ENCODE measurements at places on chromosomes 6 and 20. TPM values are rescaled to one million over a fixed set of nuclear protein-coding genes. Genes with fewer than 3 reads are reported as not detected.

The CD24 gene
- total RNA-seq, result 1.5 TPM

The BNIP5 gene
- total RNA-seq, result 0.04 TPM

The VWA7 gene
- total RNA-seq, result 0.28 TPM

The SNAP25 gene
- not detected for total RNA-seq

DNA sequence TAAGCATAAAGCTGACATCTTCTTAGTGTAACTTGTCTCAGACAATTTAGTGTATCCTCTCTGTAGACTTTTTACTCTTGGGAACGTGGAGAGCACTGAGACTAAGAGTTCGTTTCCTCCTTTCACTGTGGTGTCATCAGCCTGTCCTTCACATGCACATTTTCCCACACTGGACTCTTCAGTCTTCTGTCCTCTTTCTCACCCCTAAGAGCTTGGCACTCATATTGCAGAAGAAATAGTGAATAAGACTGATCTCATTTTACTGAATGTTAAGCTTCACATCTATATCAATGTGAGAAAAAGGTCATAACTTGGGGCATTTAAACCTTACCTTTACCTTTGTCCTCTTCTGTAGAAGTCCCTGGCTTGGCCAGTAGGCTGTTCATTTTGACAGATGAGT lies 25.6 kb downstream of the FUCA2 start:
- no peak overlapping the region for H3K27ac ChIP-seq
- no peaks in the 10 kb centered on the region for H3K4me1 ChIP-seq
- DNase-seq, result no peak
- H3K27me3 ChIP-seq, result no peaks in the 10 kb centered on the region
- H3K36me3 ChIP-seq, result no peaks in the 10 kb centered on the region
- no peak overlapping the region for H3K4me3 ChIP-seq

DNA sequence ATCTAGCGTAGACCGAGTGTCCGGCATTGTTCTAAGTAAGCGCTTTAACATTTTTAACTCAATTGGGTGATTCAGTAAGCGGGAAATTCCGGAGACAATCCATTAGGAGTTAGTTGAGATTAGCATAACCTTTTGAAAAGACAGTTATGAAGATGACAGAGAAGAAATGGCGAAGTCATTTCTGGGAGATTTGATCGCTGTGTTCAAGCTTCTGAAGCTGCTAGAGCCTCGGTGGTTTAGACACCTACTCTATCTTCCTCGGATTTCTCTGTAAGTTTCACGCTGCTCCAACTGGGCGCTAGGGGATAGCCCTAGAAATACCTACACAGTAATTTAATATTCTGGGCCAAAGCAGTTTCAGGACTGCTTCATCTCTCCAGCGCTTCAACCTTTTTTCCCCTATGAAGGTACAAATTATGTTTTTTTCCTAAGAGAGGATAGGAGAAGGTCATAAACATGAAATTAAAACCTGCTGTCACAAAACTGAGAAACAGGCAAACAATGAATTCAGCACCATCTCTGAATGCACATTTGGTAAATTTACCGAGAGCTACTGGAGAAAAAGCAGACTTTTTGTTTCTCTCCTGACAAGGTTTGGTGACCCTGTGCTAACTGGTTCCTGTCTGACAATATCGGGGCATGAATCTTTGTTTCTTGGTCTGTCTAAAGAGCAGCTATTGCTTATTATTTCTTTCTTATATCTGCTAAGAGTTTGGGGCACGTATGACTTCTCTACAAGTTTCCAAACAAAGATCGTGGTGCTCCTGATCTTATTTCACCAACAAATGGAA lies 22.4 kb downstream of the ZNF311 start:
- H3K27ac ChIP-seq, result peak overlapping the region; percentile 30
- peak overlapping the region; percentile 71 for H3K4me3 ChIP-seq
- no peaks in the 10 kb centered on the region for H3K27me3 ChIP-seq
- H3K4me1 ChIP-seq, result no peaks in the 10 kb centered on the region

DNA sequence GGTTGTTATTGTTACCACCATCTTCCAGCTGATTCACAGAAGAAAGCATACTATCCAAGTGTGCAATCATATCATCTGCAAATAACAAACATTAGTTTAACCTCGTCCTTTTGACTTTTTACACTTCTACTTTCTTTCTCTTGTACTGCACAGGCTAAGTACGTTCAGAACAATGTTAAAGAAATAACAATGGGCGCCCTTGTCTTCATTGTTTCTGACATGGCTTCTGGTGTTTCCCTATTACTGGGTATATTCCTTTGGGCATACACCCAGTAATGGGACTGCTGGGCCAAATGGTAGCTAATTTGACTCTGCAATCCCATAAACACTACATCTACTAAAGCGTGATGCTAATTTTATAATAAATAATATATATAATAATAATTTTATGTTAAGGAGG lies 146.7 kb downstream of the GJA10 start:
- peaks cover 18% of the 10 kb centered on the region for H3K4me1 ChIP-seq
- DNase-seq, result no peak
- H3K27ac ChIP-seq, result no peak overlapping the region
- no peaks in the 10 kb centered on the region for H3K36me3 ChIP-seq
- H3K27me3 ChIP-seq, result no peaks in the 10 kb centered on the region

DNA sequence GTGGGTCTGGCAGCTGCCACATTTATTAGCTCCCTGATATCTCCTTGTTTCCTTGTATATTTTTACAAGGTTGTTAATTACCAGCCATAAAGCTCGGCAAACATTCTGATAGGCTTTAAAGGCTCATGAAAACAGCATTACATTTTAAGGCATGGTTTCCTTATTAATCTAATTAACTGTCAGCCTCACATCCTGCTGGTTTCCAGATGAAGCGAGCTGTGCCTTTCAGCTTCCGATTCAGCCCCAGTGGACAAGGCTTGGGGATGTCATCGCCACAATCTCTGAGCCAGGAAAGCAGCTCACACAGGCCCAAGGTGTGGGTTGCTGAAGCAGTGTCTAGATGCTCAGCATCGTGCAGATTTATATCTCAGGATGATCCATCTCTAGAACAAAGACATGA lies 66.0 kb upstream of the RALY start:
- no peaks in the 10 kb centered on the region for H3K4me1 ChIP-seq
- DNase-seq, result no peak
- peaks cover 13% of the 10 kb centered on the region for H3K27me3 ChIP-seq
- no peaks in the 10 kb centered on the region for H3K36me3 ChIP-seq
- no peak overlapping the region for H3K4me3 ChIP-seq

GRCh38 chr6:87710090-87710489 lies 8.1 kb upstream of the AKIRIN2 start:
- H3K4me1 ChIP-seq, result peaks cover 8% of the 10 kb centered on the region
- no peak for DNase-seq
- H3K4me3 ChIP-seq, result no peak overlapping the region
- H3K36me3 ChIP-seq, result no peaks in the 10 kb centered on the region

GRCh38 chr6:151230277-151230577 lies 9.5 kb upstream of the AKAP12 start:
- no peak overlapping the region for H3K4me3 ChIP-seq
- H3K4me1 ChIP-seq, result no peaks in the 10 kb centered on the region
- no peaks in the 10 kb centered on the region for H3K27me3 ChIP-seq
- no peak overlapping the region for H3K27ac ChIP-seq

DNA sequence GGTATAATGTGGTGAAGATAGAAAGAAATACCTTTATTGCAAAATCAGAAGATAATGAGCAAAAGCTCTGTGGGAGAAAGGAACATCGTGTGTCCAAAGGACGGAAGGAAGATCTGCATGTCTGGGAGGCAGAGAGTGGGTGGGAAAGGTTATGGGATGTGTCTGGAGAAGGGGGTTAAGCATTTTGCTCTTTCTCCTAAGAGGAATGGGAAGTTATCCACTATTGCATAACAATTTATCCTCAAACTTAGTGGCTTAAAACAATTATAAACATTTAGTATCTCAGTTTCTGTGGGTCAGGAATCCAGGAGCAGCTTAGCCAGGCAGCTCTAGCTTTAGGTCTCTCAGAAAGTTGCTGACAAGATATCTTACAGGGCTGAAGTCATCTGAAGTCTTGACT lies 229.1 kb upstream of the CITED2 start:
- no peak overlapping the region for H3K27ac ChIP-seq
- H3K27me3 ChIP-seq, result no peaks in the 10 kb centered on the region
- no peaks in the 10 kb centered on the region for H3K4me1 ChIP-seq
- no peaks in the 10 kb centered on the region for H3K36me3 ChIP-seq
- H3K4me3 ChIP-seq, result no peak overlapping the region

- no peaks in the 10 kb centered on the region for H3K27me3 ChIP-seq
- peak overlapping the region; percentile 44 for H3K27ac ChIP-seq
- peaks cover 64% of the 10 kb centered on the region for H3K4me1 ChIP-seq
Observed at GRCh38 chr6:139982195-139982594, 607.7 kb upstream of the CITED2 start.

- DNase-seq, result peak; percentile 48
- H3K4me3 ChIP-seq, result no peak overlapping the region
- peak overlapping the region; percentile 25 for H3K27ac ChIP-seq
- H3K4me1 ChIP-seq, result peaks cover 18% of the 10 kb centered on the region
- no peaks in the 10 kb centered on the region for H3K27me3 ChIP-seq
Observed at GRCh38 chr6:52503851-52504781, 72.7 kb downstream of the TRAM2 start.

- H3K4me1 ChIP-seq, result no peaks in the 10 kb centered on the region
- H3K36me3 ChIP-seq, result no peaks in the 10 kb centered on the region
- H3K27me3 ChIP-seq, result no peaks in the 10 kb centered on the region
- no peak for DNase-seq
Observed at GRCh38 chr6:18081025-18081668, 41.3 kb downstream of the NHLRC1 start.

All from SJCRH30 (cell line).